ENCODE measurements at places on chromosomes 5 and 9. TPM values are rescaled to one million over a fixed set of nuclear protein-coding genes. Genes with fewer than 3 reads are reported as not detected.

DNA sequence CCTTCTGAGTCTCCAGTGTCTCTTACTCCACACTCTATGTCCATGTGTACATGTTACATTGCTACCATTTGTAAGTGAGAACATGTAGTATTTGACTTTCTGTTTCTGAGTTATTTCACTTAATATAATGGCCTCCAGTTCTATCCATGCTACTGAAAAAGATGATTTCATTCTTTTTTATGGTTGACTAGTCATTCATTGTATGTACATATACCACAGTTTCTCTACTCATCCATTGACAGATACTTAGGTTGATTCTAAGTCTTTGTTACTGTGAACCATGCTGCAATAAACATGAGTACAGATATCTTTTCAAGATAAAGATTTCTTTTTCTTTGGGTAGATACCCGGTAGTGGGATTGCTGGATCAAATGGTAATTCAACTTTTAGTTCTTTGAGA, 107.1 kb upstream of the CHD1 start:
- H3K4me3 ChIP-seq, result no peak overlapping the region
- H3K27ac ChIP-seq, result no peak overlapping the region
- peaks cover 2% of the 10 kb centered on the region for H3K36me3 ChIP-seq
- H3K27me3 ChIP-seq, result no peaks in the 10 kb centered on the region
- H3K4me1 ChIP-seq, result peaks cover 5% of the 10 kb centered on the region

DNA sequence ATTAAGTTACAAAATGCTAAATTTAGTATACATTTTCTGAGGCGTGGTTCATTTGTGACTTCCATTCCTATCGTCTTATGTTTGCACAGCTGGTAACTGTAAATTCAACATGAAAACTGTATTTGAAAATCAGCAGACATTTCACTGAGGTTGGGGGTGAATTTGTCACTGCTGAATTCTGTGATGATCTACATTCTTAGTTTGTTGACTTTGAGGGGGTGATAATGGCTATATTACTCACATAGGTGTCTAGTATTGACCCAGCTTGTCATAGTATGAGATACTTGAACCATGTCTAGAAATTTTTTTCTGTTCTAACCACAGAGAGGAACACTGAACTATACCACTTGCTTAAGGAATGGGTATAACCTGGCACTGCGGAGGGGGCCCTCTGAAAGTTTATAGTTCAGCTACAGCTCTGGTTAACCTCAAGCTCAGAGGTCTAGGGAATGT, 313.3 kb downstream of the PIK3R1 start:
- H3K27me3 ChIP-seq, result no peaks in the 10 kb centered on the region
- peaks cover 6% of the 10 kb centered on the region for H3K4me1 ChIP-seq
- no peak for DNase-seq
- peaks cover 4% of the 10 kb centered on the region for H3K36me3 ChIP-seq
- H3K4me3 ChIP-seq, result no peak overlapping the region

DNA sequence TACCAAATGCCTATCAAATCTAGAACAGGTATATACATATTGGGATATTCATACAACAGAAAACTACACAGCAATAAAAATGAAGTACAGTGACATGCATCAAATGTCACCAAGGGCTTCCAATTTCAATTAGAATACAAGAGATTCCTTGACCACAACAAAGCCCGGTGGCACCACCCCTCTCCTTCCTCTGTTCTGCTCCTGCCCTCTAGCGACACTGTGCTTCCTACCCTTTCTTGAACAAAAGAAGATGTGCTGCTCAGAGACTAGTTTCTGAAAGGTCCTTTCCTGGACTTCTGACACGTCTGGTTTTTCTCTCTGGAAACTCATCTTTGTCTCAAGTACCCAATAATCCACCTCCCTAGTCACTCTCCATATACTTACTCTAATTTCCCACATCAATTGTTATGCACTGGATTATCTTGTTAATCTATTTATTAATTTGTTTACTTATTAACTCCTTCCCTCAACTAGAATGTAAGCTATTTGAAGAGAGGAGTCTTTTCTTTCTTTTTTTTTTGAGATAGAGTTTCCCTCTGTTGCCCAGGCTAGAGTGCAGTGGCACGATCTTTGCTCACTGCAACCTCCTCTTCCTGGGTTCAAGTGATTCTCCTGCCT, 70.4 kb upstream of the CTSV start:
- peak overlapping the region; percentile 53 for H3K27ac ChIP-seq
- H3K27me3 ChIP-seq, result no peaks in the 10 kb centered on the region
- no peaks in the 10 kb centered on the region for H3K36me3 ChIP-seq
- DNase-seq, result no peak

- H3K36me3 ChIP-seq, result peaks cover 4% of the 10 kb centered on the region
- peak overlapping the region; percentile 76 for H3K4me3 ChIP-seq
- H3K4me1 ChIP-seq, result peaks cover 53% of the 10 kb centered on the region
- H3K27me3 ChIP-seq, result no peaks in the 10 kb centered on the region
Measured at GRCh38 chr9:4663956-4664355, 1.9 kb downstream of the PLPP6 start.

- H3K27me3 ChIP-seq, result no peaks in the 10 kb centered on the region
- no peak overlapping the region for H3K4me3 ChIP-seq
- DNase-seq, result no peak
- peaks cover 2% of the 10 kb centered on the region for H3K4me1 ChIP-seq
- no peaks in the 10 kb centered on the region for H3K36me3 ChIP-seq
Measured at GRCh38 chr5:68771732-68772131, 322.1 kb upstream of the SLC30A5 start.

DNA sequence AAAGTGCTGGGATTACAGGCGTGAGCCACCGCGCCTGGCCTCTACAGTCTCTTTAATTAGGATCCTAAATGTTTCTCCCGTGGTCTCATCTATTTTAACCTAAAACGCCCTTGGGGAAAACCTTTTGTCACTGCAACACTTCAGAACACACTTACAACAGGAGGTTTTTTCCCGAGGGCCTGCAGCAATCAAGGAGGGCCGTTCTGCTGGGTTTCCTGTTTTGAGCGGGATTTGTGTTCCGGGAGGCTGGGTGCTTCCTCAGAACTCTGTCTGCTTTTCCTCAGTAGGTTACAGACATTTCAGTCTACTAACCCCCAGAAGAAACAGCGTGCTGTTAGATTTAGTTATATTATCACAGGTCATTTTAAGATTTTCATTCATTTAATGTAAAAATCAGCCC, 65.4 kb upstream of the IRX4 start:
- no peak for DNase-seq
- H3K4me3 ChIP-seq, result no peak overlapping the region
- H3K36me3 ChIP-seq, result no peaks in the 10 kb centered on the region
- no peak overlapping the region for H3K27ac ChIP-seq
- no peaks in the 10 kb centered on the region for H3K4me1 ChIP-seq

DNA sequence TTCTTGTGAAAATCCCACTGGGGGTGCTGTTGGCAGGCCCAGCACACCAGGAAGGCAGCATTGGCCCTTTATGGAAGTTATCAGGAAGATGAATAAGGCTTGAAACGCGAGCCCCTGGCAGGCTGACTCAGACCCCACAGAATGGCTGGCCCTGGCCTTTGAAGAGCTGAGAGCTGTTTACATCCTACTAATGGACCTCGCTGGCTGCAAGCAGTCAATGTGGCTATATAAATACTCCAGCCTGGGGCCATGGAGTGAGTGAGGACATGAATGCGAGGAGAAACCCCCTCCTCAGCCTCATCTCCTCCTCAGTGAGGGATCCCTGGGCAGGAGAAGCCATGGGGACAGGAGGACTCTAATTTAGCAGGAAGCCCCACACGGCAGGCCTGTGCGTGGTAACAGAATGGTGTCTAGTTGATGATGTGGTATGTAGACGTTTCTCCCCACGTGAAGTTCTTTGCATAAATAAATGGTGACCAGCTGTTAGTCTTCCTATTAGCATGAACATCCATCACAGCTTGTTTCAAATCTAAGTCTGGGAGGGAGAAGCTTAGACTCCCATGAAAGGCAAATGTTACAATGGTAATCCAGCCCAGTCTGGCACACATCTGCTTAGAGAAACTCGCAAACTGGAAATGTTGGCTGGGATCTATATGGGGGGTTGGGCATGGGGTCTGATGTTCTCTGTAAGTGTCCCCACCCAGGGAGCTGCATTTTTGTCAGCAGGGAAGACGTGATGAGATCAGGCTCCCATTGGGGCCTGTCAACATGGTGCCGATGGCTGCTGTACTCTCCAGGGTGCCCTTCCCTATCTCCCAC, 175.1 kb upstream of the PITX1 start:
- H3K4me3 ChIP-seq, result no peak overlapping the region
- H3K27ac ChIP-seq, result no peak overlapping the region
- peaks cover 9% of the 10 kb centered on the region for H3K4me1 ChIP-seq
- H3K27me3 ChIP-seq, result peaks cover 5% of the 10 kb centered on the region

GRCh38 chr9:103225702-103226646, 230.8 kb downstream of the CYLC2 start:
- DNase-seq, result no peak
- no peak overlapping the region for H3K4me3 ChIP-seq
- no peak overlapping the region for H3K27ac ChIP-seq
- peaks cover 2% of the 10 kb centered on the region for H3K4me1 ChIP-seq
- no peaks in the 10 kb centered on the region for H3K36me3 ChIP-seq
- H3K27me3 ChIP-seq, result no peaks in the 10 kb centered on the region

DNA sequence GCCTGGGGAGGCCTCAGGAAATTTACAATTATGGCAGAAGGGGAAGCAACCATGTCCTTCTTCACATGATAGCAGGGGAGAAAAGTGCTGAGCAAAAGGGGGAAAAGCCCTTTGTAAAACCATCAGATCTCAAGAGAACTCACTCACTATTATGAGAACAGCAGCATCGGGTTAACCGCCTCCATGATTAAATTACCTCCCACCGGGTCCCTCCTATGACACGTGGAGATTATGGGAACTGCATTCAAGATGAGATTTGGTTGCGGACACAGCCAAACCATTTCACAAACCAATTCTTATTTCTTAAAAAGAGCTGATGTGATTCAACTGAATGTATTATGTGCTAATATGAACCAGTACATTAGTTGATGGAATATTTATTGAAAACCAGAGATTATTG, 63.9 kb downstream of the PARP8 start:
- no peaks in the 10 kb centered on the region for H3K36me3 ChIP-seq
- no peak overlapping the region for H3K4me3 ChIP-seq
- H3K27ac ChIP-seq, result no peak overlapping the region
- no peak for DNase-seq
- no peaks in the 10 kb centered on the region for H3K27me3 ChIP-seq
- no peaks in the 10 kb centered on the region for H3K4me1 ChIP-seq

DNA sequence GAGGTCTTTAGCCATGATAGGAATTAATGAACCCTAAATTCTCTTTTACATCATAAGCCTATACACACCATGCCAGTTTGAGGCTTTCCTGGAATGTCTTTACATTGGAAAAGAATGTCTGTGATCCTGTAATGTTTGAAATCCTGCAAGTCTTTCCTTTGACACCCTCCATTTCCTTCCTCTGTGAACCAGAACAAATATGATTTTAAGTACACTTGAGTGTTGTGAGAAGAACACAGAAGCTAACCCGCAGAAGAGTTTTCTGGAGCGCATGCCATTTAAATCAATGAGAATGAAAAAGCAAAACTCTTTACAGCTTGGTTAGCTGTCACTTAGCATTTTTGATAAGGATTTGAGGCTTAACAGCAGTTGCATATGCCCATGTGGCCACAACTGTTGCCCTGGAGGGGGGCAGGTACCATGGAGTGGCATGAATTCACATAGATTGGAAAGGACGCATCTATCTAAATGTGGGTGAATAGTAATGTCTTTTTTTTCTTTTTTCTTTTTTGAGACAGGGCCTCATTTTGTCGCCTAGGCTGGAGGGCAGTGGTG, 372.6 kb downstream of the KDM4C start:
- H3K27ac ChIP-seq, result no peak overlapping the region
- no peak for DNase-seq
- H3K4me1 ChIP-seq, result peaks cover 8% of the 10 kb centered on the region
- peaks cover 11% of the 10 kb centered on the region for H3K36me3 ChIP-seq
- H3K4me3 ChIP-seq, result no peak overlapping the region
- no peaks in the 10 kb centered on the region for H3K27me3 ChIP-seq

GRCh38 chr9:93134015-93134739, at the start of gene NINJ1:
NINJ1 (minus strand) TSS chr9:93134251; CDS start chr9:93134217, 34 bp downstream.
- peak; percentile 49 for DNase-seq
- H3K36me3 ChIP-seq, result no peaks in the 10 kb centered on the region
- peak within 1 kb of the TSS; percentile 82 for H3K4me3 ChIP-seq
- peak within 1 kb of the TSS; percentile 97 for H3K27ac ChIP-seq
- H3K4me1 ChIP-seq, result peaks cover 15% of the 10 kb centered on the region

GRCh38 chr9:110543631-110544051, 35.9 kb downstream of the SVEP1 start:
- H3K27ac ChIP-seq, result no peak overlapping the region
- no peaks in the 10 kb centered on the region for H3K36me3 ChIP-seq
- no peak overlapping the region for H3K4me3 ChIP-seq
- H3K4me1 ChIP-seq, result no peaks in the 10 kb centered on the region
- no peak for DNase-seq

DNA sequence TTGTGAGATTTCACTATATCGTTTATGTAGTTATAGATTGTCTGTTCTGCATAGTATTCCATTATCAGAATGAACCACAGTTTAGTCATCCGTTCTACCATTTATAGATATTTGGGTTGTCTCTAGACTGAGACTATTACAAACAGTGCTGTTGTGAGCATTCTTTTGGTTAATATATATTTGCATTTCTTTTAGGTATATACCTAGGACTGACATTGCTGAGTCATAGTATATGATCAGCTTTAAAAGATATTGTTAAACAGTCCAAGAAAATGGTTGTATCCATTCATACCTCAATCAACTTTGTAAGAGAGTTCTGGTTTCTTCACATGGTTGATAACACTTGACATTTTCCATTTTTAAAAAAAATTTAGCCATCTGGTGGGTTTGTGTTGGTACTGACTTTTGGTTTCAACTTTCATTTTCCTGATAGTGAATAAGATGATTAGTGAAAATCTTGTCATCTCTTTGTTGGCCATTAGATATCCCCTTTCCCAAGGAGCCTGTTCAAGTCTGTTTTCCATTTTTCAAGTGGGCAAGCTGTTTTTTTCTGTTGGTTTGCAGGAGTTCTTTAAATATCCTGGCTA, 22.9 kb upstream of the ADAM19 start:
- no peaks in the 10 kb centered on the region for H3K27me3 ChIP-seq
- DNase-seq, result no peak
- peak overlapping the region; percentile 29 for H3K27ac ChIP-seq
- H3K36me3 ChIP-seq, result no peaks in the 10 kb centered on the region
- H3K4me1 ChIP-seq, result peaks cover 21% of the 10 kb centered on the region

DNA sequence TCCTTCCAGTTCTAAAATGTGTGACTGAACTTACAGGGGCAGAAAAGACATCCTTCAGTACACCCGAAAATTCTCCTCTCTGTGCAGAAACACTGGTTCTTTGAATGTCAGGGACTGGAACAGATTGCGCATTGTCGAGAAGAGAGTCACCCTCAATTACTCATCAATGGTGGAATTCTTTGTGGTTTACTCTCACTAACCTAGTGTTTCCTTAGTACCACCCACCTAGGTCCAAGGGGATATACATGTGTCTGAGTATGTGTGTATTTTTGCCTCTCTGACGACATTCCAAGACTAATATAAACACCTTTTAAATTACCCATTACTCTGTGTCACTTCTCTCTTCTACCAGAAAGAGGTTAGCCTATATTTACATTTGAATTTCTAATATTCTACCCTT, 660.8 kb downstream of the TLE1 start:
- H3K27ac ChIP-seq, result no peak overlapping the region
- H3K27me3 ChIP-seq, result peaks cover 1% of the 10 kb centered on the region
- peaks cover 38% of the 10 kb centered on the region for H3K4me1 ChIP-seq
- H3K36me3 ChIP-seq, result no peaks in the 10 kb centered on the region
- H3K4me3 ChIP-seq, result no peak overlapping the region

GRCh38 chr5:160253441-160253840, 24.1 kb downstream of the FABP6 start:
- H3K4me1 ChIP-seq, result no peaks in the 10 kb centered on the region
- H3K36me3 ChIP-seq, result peaks cover 21% of the 10 kb centered on the region
- no peaks in the 10 kb centered on the region for H3K27me3 ChIP-seq

The TMED7 gene
- 76.9 TPM for total RNA-seq

The TMEM161B gene
- 21.1 TPM for total RNA-seq

The PPP1R26 gene
- total RNA-seq, result 50.2 TPM

The AGPAT2 gene
- 27.7 TPM for total RNA-seq

The RAB3C gene
- 25.2 TPM for total RNA-seq

The SOHLH1 gene
- total RNA-seq, result not detected
